Vagina (tissue), 2 donors: ENCODE measurements at places on chromosomes 2 and 18. TPM values are rescaled to one million over a fixed set of nuclear protein-coding genes. Genes with fewer than 3 reads are reported as not detected.

Gene WDFY1
- 44.2 TPM for total RNA-seq

Gene ZNF512
- total RNA-seq: 35.4 TPM

Gene MC5R
- total RNA-seq: 0.74 TPM

- no peak for DNase-seq
These were observed 11.9 kb upstream of the IGFBP2 start for GRCh38 chr2:216621292-216621691.

Gene AMER3
- not detected for total RNA-seq

Gene CTAGE1
- total RNA-seq: not detected

DNA sequence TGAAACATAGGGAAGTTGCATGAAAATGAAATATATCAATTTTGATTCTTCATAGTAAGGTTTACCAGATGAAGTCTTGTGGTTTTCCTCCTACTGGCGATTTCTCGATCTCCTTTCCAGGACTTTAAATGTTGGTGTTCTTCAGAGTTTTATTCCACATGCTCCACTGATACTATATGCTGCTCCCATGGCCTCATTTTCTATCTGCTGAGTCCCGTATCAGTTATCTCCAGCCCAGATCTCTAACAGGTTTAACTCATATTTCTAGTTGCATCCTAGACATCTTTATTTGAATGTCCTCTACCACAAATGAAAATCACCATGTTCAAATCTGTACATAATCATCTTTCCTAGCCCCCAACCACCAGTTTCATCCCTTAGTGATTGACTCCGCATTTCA lies 71.8 kb downstream of the COX7A2L start:
- no peak for DNase-seq

DNA sequence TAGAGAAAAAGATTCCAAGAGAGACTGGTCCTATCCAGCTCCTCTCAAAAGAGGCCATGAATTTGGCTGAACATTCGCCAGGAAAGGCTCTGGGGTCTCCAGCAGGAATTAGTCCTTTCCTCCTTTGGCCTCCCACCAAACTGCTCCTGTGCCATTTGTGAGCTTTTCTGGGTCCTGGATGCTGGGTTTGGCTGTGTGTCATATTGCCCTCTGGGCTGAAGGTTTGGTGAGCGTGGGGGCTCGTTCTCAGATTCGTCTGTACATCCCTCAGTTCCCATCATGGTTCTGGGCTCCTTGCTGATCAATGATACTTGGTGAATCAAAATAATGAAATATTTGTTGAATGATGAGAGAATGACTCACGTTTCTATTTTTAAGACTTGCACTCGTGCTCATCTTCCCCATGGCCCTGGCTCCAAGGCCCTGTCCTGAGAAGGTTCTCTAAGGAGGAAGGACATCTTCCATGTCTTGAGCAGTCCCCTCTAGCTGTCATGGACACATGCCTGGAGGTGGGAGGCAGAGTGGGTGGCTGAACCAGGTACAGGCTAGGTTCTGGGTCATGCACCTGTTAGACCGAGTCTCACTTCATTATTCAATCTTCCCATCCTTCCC lies 47.8 kb upstream of the RHOB start:
- DNase-seq: peak; percentile 61

Gene GALNT13
- 0.25 TPM for total RNA-seq

DNA sequence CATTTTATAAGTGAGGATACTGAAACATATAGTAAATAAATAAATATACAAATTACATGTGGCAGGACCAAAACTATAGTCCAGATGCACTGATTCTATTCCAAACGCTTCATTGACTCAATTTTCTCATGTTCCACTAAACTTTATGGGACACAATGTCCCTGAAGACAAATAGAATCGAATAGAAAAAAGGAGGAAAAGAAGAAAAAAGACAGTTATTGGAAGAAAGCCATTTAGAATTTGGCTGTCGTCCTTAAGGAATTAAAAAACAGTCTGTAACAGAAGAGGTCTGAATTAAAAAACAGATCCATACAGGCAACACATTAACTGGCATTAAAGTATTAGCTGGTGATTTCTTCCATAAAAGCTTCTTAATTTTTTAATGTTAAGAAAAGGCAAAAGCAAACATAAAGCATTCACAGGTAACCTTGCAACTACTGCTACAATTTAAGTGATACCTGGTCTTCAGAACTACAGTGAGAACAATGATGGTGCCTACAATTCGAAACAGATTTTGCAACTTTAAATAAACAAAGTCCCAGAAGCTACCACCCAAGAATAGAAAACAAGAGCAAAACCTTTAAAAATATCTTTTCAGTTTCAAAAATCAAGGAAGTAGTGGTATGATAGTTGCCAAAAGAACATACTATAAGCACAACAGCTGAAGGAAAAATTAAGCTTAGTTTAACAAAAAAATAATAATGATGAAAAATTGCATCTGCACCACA lies 17.4 kb upstream of the CHAC2 start:
- DNase-seq: no peak

GRCh38 chr2:169561364-169561763 lies 12.3 kb downstream of the FASTKD1 start:
- DNase-seq: no peak

Gene HRH4
- total RNA-seq: not detected

- no peak for DNase-seq
These were observed 228.3 kb upstream of the SIX3 start for GRCh38 chr2:44713170-44713569.

DNA sequence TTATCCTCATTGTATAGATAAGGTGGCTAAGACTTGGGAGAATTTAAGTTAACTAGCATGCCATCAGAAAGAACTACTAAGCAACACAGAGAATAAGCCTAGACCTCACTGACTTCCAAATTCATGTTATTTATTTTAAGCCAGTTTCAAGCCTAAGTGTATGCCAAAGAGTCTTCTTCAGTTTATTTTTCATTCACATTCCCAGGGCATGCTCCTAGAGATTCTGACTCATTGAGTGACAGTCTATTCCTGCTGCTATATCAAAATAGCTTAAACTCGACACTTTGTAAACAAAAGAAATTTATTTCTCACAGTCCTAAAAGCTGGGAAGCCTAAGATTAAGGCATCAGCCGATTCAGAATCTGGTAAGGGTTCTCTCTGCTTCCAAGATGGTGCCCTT lies 467.1 kb downstream of the MBD2 start:
- no peak for DNase-seq

GRCh38 chr2:184729581-184729980 lies 131.3 kb downstream of the ZNF804A start:
- no peak for DNase-seq

- no peak for DNase-seq
These were observed 19.1 kb downstream of the LDLRAD4 start for GRCh38 chr18:13237641-13238040.

DNA sequence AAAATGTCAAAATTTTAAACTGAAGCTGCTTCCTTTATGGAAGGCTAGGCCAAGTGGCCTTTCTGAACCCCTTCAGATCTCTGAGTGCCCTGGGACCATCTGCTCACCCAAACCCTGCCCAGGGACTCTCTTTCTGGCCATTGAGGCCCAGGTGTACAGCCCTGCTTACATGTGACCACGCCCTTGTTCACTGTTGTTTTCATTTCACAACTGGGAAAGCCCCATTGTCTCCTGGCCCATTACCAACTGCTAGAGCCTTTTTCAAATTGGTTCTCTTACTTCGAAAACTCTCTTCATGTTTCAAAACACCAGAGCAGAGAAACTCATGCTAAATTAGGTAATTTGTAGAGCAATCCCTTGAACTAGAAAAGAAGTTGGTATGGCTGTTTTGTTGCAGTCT lies 219.5 kb upstream of the TANK start:
- no peak for DNase-seq

DNA sequence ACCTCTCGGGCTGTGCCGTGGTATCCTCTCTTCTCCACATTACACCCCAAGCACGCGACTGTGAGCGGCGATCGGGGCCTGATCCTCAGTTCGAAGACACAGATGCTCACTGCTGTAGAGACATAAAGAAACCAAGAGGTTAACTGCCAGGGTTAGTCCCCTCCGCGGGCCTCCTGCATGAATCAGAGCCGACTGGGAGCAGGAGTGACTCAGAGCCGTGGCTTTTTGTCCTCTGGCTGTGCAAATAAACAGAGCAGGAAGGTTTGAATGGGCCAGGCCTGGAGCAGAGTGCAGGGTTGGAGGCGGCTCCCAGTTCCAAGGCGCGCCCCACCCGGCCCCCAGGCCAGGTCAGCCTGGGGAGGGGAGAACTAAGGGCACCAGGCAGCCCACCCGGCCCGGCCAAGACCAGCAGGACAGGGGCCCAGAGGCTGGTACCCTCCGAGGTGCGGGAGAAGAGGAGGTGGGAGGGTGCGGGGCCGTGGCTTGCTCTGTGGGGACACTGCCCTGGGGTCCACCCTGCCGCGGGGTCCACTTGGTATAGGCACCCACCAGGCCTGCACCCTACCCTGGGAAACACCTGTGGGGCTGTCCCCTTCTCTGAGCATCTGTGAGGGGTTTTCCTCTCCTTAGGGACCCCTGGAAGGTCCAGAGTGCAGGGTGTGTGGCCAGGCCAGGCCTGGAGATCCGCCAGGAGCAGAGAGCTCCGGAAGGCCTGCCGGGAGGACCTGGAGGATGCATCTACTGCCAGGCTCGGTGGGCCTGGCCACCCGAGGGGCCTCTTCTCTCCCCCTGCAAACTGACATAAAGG lies 16.5 kb downstream of the TWIST2 start:
- DNase-seq: peak; percentile 98

DNA sequence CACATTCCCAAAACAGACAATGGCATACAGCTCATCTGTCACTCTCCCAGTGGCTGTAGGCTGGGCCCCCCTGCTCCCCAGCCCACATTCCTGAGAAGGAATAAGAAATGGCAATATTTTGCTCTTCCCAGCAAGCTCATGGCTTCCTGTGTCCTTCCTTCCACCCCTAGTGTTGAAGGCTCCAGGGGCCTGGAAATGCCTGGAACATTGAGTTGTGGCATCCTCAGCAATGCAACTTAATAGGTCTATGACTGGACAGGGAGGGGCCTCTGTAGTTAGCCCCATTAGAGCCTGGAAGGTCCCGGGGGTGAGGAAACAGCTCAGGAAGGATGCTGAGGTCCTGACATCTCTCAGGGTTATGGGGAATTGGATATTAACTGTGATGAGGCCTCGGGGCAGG lies 3.3 kb downstream of the KIF3C start:
- DNase-seq: no peak

Gene TDRD15
- not detected for total RNA-seq

DNA sequence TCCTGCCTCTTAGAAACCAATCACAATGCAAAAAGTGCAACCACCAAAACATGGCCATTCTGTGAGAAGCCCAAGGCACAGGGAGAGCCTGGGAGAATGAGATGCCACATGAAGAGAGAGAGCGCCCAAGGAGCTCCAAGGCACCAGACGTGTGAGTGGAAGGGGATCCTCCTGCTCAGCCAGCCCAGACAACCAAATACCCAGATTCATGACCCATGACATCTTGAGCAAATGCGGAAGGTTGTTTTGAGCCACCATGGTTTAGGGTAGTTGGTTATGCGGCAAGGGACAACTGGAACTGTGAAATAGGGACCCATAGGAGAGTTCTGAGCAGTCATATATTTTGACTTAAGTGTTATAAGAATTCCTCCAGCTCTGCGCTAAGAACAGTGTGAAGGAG lies 7.0 kb downstream of the AFF3 start:
- no peak for DNase-seq

GRCh38 chr18:2997846-2998564 lies 14.9 kb downstream of the LPIN2 start:
- no peak for DNase-seq

Gene TOGARAM2
- total RNA-seq: under 0.01 TPM

DNA sequence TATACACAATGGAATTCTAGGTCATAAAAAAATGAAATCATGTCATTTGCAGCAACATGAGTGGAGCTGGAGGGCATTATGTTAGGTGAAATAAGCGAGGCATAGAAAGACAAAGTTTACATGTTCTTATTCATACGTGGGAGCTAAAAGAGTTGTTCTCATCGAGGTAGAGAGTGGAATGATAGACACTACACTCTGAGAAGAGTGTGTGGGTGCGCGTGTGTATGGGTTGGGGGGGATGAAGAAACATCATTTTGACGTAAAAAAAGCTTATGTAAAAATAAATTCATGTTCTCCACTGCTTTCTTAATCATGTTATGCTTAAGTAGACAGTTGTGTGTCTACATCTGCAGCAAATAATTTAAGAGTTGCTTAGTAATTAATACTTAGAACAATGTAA lies 123.6 kb downstream of the ZNF804A start:
- DNase-seq: no peak

Gene GPR45
- total RNA-seq: not detected

DNA sequence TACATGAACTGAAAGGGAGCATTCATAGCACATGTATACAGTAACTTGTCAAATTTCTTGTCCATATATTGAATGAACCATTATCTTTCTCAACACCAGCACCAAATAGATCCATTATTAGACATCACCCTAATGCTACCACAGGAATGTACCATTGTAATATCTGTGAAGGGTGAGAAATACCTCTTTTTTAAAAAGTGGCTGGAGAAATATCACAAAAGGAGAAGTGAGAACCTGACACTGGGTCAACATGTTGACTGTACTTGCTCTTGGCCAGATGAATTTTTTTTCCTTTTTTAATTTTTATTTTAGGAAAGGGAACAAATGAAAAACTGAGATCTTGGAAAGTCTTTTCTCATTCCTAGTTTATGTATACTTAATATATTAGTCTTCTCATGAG lies 63.5 kb downstream of the CAVIN2 start:
- no peak for DNase-seq

DNA sequence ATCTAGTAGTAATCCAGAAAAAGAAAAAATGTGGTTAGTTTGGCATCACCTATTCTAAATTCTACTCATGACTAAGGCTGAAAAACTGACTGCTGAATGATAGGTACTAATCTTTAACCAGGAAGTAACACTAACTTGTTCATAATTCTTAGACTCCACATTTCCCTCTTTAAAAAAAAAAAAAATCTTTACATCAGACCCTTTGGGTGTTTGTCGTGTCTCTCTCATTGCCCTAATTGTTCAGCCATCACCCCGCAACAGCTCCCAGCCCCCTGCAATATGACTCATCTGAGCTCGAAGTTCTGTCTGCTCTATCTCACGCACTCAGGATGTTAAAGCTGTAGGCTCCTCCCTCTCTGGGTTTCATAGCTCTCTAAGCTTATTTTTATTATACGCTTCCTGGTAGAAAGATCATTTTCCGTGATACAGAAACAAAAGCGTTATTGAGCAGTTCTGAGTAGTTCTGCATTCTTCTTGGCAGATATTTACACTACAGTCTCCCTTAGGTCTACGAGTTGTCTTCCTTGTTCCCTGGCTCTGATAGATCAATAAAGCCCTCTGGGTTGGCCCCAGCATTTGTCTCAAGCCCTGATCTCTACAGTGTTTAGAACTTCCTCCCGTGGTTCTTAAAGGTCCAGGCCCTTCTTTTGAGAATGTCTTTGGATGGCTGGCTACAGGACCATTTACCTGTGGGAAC lies 95.6 kb downstream of the TNFRSF11A start:
- no peak for DNase-seq

GRCh38 chr2:24121469-24121868 lies 1.7 kb downstream of the PFN4 start:
- DNase-seq: no peak

DNA sequence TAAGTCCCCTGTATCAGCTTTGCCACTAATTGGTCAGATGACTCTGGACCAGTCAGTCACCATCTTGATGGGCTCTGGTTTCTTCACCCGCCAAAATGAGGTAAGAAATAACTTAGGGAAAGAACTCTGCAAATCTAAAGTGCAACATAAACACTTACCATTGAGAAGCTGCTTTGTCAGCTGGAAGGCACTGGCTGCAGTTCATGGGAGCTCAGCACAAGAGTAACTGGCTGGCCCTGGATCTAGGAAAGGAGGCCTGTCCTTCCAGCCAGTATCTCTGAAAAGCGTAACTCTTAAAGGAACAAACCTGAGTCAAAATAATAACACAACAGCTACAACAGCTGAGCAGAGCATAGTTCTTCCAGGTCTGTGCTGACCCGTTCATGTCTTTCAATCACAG lies 123.9 kb downstream of the CACNB4 start:
- no peak for DNase-seq
